ENCODE measurements at places on chromosomes 5 and 9.
A peak's percentile ranks its signal among the peaks of the same experiment; 100 is the strongest.

DNA sequence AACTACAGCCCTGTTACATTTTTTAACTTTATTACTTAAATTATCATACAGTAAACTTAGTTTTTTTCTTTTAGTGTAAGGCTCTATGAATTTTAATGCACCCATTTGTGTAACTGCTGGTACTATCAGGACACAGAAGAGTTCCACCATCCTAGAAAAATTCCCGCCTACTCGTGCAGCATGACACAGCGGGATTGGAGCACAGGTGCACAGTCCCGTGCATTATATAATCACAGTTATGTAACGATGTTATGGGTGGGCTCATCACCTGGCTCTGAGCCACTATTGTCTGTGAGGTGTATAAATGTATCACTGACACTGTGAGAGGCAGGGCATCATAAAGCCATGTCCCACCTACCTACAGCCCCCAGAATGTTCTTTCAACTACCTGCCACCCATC is 80.7 kb downstream of the DRD1 start:
- DNase-seq = no peak

- no peak for DNase-seq
Observed at GRCh38 chr9:135340143-135340655, 139.4 kb upstream of the PPP1R26 start.

GRCh38 chr9:20219437-20219836 is 402.9 kb downstream of the MLLT3 start:
- no peak for DNase-seq

DNA sequence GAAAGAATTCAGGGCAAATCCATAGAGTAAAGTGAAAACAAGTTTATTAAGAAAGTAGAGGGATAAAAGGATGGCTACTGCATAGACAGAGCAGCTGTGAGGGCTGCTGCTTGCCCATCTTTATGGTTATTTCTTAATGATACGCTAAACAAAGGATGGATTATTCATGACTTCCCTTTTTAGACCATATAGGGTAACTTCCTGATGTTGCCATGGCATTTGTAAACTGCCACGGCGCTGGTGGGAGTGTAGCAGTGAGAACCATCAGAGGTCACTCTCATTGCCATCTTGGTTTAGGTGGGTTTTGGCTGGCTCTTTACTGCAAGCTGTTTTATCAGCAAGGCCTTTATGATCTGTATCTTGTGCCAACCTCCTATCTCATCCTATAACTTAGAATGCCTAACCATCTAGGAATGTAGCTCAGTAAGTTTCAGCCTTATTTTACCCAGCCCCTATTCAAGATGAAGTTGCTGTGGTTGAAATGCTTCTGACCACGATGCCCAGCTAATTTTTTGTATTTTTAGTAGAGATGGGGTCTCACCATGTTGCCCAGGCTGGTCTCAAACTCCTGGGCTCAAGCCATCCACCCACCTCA is 42.1 kb downstream of the RFK start:
- peak; percentile 37 for DNase-seq

GRCh38 chr5:120375248-120375647 is 88.9 kb upstream of the PRR16 start:
- no peak for DNase-seq

DNA sequence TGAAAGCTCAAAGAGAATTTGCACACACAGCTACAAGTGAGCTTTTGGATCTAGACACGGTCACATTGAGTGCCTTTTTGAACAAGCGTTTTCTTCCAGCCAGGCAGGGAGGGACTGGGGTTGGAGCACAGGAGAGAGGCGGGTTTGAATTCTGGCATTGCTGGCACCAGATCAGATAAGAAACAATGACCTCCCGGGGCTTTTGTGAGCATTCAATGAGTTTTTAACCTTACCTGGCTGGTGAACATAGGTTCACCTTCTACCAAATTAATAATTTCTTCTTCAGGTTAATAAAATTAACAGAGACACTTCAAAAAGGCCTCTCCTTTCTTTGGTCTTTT is 312.9 kb upstream of the MSX2 start:
- DNase-seq = no peak

- no peak for DNase-seq
Observed at GRCh38 chr5:76341651-76342334, 61.3 kb upstream of the IQGAP2 start.

GRCh38 chr5:172886974-172887501 is 53.0 kb downstream of the ERGIC1 start:
- DNase-seq = peak; percentile 82

DNA sequence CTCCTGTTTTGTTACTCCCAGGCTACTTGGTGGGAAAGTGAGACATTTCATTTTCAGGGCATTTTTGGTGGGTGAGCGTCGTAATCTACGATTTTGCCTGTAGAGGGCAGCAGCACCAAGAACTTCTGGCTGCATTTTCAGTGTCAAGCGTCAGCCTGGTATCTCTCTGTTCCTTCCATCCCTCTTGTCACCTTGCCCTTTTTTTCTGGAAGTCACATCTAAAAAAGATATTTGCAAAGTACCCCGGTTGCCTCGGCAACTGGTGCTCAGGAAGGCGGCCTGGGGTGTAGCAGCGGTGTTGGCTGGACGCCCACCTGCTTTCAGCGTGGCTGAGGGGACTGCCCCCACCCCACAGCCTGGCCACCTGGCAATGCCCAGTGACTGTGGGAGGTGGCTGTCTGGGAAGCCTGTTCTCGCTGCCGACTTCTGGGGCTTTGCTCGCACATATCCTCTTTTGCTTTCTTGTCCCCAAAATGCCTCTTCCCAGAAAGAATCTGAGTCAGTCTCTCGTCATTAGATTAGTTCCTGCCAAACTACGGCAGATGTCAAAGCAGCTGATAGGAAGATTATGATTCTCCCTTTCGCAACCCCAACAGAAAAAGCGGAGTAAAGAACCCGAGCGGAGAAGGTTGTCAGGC is 84.5 kb downstream of the ACER2 start:
- peak; percentile 56 for DNase-seq

DNA sequence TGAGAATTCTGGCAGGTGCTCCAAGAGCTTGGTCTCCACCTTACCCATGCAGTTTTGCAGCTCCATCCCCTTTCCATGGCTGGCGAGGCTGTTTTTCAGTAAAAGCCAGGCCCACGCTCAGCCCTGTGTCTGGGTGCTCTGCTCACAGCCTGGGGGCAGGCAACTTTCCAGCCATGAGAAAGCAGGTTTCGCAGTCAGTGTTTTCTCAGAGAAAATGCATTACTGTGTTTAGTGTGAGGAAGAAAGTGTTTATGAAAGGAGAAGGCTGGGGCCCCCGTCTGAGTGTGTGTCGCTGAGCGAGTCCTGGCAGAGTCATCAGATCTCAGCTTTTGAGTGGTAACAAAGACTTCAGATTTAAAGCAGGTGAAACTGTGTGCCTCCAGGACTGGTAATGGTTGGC is 248.1 kb downstream of the IRX1 start:
- DNase-seq = no peak

- peak; percentile 99 for DNase-seq
Observed at GRCh38 chr9:116870566-116870965, 183.5 kb downstream of the TRIM32 start.

- DNase-seq = peak; percentile 15
Observed at GRCh38 chr5:135343413-135343812, 55.6 kb downstream of the MACROH2A1 start.

- peak; percentile 46 for DNase-seq
Observed at GRCh38 chr5:143922718-143923117, 110.8 kb downstream of the HMHB1 start.

DNA sequence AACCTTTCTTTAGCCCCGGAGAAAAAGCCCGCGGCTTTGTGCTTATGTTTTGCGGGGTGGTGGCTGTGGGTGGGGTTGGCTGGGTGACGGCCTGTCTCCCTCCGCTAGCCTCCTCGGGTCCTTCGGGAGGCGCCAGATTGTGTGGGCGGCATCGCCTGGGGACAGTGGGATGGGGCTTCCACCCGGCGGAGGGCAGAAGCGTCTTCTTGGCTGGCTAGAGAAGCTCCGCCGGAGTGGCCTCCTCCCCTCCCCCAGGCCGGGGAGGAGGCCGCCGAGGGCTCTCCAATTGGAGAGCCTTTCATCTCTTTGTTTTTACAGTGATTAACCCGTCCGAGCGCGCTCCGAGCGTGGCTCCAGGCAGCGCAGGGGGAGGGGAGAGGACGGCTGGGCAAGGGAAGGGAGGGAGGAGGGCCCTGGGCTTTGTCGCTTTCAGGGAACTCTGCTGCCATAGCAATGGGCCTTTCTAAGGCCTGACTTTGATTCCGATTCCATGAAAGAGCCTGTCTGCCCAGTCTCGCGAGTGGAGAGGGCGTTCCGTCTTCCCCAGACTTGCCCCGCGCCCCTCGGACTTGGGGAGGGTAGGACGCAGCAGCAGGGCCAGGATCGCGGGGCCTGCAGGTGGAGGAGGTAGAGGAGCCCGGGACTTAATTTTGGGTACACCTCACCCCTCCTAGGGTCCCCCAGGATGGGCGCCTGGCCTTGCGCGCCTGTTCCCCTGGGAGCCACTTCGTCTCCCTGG is 36.7 kb upstream of the TIFAB start:
- no peak for DNase-seq

All from foreskin keratinocyte (primary cell).